ENCODE measurements at places on chromosomes 4 and X.

- no peak for DNase-seq
These were observed 641.7 kb upstream of the DIPK2B start for GRCh38 chrX:45842207-45842925.

GRCh38 chrX:46326161-46326560 lies 219.1 kb downstream of the ZNF674 start:
- no peak for DNase-seq

DNA sequence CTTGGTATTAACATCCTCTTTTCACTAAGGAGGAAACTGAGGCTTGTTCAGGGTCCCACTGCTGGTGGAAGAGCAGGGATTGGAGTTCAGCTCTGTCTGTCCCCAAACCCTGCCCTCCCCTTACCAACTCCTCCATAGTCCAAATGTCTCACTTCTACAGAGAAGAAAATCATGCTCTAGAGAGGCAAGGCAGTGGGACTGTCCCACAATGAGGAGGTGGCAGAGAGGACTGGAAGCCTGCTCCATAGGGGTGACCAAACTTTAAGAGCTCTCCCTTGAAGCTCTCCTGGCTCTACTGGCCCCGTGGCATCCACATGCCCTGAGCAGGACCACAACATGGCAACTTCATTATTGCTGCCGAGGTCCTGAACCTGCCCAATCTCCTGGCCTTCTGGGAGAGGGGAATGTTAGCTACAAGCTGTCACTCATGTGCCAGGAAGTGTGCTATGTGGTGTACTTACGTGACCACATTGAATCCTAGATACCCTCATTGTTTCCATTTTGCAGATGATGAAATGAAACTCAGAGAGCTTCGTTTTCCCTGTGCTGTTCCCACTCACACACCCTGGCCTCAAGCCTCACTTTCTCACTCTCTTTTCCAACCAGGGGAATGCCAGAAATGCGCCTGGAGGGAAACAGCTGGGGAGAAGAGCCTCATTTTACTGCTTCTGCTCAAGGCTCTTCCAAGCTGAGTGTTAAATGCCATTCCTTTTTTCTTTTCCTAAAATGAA lies 71.5 kb downstream of the ANAPC4 start:
- DNase-seq = no peak

DNA sequence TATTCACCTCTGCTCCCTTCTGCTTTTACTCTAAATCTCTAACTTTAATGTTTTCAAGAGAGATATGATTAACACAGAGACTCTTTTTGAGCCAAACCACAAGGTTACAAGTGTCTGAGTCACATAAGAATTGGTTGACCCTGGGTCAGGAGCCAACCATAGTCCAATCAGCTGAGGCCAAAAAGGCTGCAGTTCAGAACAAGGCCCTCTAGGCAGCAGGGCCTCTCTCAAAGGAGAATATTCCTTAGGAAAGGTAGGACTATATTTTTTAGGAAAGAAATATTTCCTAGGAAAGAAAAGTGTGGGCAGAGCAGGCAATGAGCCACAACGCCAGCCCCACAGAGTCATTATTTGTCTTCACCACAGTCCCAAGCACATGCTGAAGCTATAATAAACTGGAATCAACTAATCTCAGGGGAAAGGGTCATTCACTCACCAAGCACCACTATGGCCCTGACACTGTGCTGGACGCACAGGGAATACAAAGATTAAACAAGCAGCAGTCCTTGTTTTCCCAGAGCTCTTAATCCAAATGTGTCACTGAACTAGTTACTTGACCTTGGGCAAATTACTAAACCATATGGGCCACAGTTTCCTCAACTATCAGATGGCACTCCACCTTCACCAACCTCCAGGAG lies 2.2 kb downstream of the ATP8A1 start:
- DNase-seq = no peak

- DNase-seq = no peak
These were observed 8.9 kb downstream of the ZNF330 start for GRCh38 chr4:141229408-141230101.

GRCh38 chr4:138911909-138912703 lies 103.5 kb upstream of the NOCT start:
- DNase-seq = no peak

- no peak for DNase-seq
These were observed 43.3 kb upstream of the CTAG2 start for GRCh38 chrX:154696676-154697045.

DNA sequence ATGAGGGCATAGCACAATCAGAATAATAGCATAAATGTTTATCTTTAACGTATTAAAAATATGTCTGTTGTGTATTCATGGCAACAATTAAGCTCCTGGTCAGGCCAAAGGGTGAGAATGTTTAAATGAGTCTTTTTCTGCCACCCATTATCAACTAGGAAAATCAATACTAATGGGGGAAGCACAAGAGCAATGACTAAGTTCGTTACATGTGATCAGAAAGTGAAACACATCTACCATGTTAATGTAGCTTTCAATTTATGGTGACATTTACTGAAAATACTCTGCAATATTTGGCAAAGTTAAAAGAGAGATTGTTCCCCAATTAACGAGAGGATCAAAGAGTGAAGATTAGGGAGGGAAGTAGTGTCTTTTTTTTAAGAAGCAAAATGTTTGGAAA lies 143.7 kb downstream of the NAA11 start:
- DNase-seq = no peak

GRCh38 chr4:48495941-48496340 lies 5.9 kb downstream of the ZAR1 start:
- no peak for DNase-seq

DNA sequence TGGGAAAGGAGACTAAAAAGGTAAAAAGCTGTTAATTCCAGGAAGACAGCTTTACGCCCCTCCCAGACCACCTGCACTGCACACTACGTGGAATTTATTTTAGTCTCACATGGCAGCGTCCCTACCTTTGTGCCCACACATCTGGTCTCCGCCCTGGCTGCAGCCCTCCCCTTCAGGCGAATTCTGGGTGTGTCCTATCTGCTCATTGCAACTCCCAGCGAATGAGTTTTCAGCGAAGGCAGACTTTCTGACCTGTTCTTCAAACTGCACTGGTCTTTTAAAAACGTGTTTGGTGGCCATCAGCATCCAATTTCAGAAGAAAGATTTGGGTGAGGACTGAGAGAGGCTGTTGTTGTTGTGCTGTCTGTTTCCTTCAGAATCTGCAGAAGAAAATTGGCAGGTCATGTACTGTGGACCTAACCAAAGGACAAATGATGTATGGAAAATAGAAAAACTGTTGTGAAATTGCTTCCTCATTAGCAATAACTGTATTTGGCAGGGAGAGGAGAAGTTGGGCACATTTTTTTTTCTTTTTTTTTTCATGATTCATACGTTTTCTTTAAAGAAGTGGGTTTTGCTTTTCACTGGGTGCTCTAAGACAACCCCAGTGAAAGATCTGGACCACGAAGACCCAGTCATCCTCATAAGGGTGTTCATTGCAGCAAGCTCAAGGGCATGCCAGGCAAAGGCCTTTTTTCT lies 4.2 kb downstream of the TLR8 start:
- DNase-seq = no peak

DNA sequence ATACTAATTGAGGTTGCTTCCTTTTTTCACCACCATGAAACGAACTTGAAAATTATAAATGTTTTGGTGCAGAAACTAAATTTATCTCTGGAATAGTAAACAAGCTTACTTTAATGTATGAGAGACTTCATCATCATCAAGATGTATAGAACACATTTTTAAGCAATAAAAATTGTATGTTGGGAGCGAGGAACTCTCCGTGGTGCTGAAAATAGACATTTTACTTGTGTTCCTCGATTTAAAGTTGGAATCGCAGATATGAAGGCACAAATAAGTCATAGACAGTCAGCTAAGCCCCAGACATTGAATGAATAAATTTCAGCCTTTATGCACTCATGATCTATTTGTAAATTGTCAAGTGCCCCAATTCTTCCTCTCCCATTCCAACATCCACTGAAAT lies 310.7 kb downstream of the STK32B start:
- DNase-seq = no peak

DNA sequence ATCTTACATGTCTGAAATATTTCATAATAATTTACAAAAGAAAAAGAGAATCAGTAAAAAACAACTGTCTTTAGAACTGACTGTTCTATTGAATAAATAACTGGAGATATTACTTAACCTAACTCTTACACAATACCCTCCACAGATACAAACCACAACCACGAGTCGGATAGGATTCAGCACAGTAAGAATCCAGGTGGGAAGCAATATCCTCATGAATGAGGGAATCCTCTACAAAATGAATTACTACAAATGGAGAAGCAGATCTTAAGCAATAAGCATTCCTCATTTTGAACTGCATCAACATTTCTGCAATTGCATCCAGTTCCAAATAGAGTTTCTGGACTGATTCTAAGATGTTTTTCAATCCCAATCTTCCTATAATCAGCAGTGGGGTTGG lies 227.1 kb downstream of the SH2D1A start:
- no peak for DNase-seq

Data from T-helper 22 cell (primary cell).